Stimulated activated CD8-positive, alpha-beta memory T cell treated with anti-CD3 and anti-CD28 coated beads, Interleukin-7, amount 100 ng/mL, for 48 hours (primary cell): ENCODE measurements at places on chromosomes 3 and 15.

GRCh38 chr3:105065895-105066839, 300.5 kb upstream of the ALCAM start:
- no peak for DNase-seq

DNA sequence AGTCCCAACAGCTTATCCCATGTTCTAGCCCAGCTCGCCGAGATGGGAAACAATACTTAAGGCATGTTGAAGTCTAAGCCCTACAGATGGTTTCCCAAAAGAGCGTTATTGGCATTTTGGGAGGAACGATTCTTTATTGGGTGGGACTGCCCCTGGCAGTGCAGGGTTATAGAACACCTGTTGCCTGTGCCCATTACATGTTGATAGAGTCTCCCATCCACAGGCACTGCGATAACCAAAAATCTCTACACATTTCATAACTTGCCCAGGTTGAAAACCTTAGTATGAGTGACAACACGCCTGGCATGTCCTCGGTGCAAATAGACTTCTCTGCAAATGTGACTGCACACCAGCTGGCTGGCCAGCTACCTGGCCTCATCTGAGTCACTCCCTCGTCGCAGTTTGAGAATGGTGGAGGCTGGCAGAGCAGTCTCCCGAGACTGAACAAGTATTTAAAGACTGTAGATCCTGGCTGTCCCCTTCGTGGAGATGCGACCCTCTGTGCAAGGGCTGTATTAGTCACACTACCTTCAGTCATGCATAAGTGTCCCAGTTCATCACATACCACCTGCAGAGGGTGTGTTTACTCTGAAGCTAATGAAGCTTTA, 18.7 kb downstream of the ZNF80 start:
- peak; percentile 39 for DNase-seq

DNA sequence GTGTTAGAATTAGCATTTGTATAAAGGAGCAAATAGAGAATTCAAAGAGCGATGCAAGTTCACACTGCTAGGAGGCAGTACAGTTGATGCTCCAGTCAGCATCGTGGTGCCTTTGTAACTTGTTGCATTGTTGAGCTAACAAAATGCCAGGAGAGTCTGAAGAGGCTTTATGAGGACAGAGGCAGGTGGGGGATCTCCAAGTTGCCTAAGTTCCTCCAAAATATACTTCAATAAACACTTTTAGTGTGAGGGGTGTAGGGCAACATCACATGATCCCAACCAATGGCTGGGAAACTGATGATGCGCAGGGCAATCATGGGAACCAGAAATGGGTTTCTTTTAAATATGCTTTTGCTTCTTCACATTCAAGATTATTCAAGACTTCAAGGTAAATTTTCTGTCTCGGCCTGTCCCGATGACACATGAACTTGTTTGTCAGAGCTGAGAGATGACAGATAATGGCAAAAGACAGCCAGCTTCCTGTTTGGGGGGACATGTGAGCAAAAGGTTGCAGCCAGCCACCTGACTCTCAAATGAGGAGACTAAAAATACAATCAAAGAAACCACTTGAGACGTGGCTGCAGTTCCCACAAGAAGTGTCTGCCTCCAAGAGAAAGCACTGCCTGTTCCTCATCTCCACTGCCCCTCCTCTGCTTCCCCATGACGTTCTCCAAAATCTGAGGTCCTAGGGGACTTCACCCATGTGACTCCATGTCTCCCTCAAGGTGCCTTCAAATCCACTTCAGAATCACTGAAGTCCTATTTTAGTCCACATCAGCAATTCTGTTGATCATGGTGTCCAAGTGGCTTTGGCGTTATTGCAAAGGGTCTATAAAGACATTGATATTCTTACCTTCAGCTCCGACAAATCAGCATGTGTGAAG, 39.3 kb downstream of the KLHL6 start:
- peak; percentile 53 for DNase-seq

- DNase-seq, result no peak
These were observed 17.9 kb downstream of the PSTPIP1 start for GRCh38 chr15:77012868-77013267.

DNA sequence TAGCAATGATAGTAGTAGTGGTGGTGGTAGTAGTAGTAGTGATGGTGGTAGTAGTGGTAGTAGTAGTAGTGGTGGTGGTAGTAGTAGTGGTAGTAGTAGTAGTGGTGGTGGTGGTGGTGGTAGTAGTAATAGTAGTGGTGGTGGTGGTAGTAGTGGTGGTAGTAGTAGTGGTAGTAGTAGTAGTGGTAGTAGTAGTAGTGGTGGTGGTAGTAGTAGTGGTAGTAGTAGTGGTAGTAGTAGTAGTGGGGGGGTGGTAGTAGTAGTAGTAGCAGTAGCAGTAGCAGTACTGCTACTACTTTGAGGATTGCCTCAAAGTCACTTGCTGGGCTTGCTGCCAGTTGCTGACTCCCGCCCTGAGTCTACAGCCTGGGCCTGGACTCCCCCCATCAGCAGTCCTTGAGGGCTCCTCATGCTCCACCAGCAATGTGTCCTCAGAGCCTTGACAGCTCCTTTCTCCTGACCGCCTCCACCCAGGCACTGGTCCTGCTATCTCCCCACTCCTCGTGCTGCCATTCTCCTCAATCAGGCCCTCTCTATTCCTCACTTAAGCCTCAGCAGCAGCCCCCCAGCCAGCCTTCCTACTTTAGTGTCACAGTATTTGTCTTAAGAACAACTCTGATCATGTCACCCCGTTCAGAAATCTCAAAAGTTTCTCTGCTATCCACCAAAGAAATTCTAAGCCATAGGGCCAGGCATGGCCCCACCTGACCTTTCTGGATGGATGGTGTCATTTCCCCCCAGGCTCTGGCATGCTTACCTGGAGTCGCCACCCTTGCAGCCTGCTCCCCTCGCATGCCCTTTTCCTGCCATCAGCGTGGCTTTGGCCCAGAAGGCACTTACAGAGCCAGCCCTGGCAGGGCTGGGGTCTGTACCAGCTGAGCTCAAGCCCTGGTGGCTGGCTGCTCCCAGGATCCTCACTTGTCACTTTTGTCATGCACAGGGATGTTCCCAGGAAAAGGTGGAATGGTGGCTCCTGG, 45.6 kb downstream of the DLEC1 start:
- DNase-seq, result no peak
